H4 (cell line): ENCODE measurements at places on chromosomes 5 and 9.
A peak's percentile ranks its signal among the peaks of the same experiment; 100 is the strongest.

DNA sequence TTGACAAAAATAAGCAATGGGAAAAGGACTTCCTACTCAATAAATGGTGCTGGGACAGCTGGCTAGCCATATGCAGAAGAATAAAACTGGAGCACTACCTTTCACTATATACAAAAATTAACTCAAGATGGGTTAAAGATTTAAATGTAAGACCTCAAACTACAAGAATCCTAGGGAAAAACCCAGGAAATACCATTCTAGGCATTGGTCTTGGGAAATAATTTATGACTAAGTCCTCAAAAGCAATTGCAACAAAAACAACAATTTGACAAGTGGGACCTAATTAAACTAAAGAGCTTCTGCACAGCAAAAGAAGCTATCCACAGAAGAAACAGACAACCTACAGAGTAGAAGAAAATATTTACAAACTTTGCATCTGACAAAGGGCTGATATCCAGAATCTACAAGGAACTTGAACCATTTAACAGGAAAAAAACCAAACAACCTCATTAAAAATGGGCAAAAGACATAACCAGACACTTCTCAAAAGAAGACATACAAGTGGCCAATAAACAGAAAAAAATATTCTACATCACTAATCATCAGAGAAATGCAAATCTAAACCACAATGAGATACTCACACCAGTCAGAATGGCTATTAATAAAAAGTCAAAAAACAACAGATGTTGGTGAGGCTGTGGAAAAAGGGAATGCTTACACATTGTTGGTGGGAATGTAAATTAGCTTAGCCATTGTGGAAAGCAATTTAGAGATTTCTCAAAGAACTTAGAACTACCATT is 75.2 kb upstream of the CPEB4 start:
- DNase-seq, result no peak

DNA sequence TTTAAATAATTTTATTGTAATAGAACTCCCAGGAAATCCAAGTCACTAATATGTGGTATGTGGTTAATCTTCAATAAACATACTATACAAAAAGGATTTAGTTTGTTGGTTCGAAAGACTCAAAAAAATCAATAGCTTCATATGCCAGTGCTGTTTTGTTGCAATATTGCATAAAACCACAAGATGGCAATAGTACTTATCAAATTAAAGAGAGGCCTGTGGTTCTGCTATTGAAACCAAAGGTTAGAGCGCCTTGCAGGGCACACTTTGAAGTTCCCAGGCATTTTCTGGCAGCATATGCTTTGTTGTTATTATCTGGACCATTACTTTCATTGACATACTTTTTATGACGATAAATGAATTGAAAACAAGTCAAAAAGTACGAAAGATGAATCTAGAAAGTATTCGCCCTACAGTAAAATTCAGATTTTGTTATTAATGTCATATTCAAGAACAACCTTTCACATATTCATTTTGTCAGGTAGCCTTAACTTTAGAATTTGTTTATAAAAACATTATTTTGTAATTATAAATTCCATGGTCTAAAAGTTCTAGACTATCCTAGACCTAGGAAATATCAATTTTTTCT is 316.3 kb downstream of the MCTP1 start:
- peak; percentile 74 for DNase-seq

- DNase-seq, result no peak
Measured at GRCh38 chr5:175599210-175599609, 58.7 kb upstream of the HRH2 start.

DNA sequence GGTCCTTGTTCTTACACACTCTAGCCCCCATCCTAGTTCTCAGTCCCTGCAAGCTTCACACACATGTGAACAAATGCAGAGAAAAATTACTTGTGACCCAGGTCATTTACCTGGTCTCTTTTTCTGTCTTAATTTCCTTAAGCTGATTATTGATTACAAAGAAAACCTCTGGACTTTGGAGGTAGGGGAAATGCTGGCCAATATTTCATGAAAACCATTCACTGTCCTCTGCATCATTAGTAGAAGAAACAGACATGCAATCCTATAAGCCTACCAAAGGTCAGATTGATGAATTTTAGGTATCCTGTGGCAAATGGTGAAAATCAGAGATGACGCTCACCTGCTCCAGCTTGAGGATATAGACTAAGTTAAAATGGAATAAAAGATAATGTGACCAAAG is 366.8 kb downstream of the ARRDC3 start:
- no peak for DNase-seq

- DNase-seq, result no peak
Measured at GRCh38 chr9:38227656-38228055, 158.6 kb upstream of the SHB start.

DNA sequence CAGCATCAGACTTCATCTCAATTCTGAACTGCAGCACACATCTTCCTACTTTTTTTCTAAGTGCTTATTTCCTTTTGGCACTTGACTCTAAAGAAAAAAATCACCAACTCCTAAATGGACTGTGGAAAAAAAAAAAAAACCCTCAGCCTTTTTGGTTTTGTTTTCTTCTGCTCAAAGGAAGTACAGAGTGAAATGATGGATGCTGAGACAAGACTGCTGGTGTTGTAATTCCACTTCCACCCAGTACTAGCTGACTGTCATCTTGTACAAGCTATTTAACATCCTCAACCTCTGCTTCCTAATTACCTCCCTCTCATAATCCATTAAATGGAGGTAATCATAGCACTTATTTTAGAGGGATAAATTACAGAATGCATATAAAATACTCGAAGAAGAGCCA is 171.5 kb upstream of the GNA14 start:
- DNase-seq, result peak; percentile 9

DNA sequence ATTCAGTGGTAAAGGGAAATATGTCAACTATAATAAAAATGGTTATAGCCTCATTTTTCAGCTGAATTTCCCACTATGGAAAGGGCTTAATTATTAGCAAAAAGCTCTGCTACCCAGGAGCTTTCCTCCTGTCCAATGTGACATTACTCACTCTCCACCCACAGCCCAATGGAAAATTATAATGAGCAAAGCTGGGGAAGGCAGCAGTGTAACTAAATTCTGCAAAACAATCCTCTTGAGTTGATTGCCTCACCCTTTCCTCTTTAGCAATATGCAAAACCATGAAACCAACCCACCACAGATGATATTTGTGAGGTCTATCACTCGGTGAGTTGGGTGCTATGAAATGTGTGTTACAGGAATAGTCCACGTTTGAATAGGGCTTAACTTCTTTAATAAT is 14.0 kb upstream of the PLPPR1 start:
- DNase-seq, result no peak

DNA sequence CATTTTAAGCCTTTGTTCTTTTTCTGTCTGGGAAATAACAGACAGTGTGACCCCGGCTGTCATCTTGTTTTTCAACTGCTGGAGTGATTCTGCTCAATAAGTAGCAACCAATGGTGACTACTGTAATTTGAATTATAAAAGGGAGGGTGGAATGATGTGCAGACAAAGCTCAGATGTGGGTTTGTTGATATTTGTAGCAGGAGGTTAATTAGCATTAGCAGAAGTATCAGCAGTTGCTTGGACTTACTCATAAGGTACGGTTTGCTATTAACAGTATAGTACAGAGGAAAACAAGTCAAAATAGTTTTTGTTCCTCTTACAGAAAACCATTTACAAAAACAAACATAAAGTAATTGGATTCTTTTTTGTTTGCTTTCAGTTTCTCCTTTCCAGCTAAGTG is 140.4 kb downstream of the TUSC1 start:
- DNase-seq, result no peak

DNA sequence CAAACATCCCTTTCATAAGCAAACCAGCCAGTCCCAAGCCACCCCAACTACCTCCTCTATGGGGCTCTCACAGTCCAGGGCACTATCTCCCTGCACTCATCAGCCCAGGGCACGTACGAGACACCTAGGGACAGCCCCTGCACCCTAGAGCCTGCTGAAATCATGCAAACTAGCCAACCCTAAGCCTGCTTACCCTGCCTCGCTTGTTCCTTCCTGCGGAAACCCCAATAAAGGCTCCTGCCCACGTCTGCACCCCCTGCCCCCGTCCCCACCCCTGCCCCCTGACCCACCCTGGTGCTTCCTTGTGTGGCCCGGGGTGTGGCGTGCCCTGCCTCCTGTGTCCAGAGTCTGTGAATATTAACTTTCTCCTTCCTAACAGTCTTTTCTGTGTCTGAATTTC is 135.9 kb downstream of the GADD45G start:
- DNase-seq, result no peak

DNA sequence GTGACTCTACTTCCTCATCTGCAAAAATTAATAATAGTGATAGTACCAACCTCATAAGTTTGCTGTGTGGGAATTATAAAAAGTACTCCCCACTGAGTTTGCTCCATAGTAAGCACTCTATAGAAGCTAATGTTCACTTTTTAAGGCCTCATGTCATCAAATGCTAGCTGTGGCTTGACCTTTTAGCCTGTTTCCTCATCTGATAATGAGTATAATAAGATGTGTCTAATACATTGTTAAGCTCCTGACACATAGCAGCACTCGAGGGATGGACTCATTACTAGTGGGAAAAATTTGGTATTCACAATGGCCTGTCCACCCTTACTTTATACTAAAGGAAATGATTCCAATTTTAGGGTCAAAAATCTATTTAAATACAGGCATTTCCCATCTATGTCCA is 26.1 kb upstream of the CAST start:
- DNase-seq, result no peak

- DNase-seq, result no peak
Measured at GRCh38 chr9:108056805-108057386, 567.3 kb upstream of the KLF4 start.

- no peak for DNase-seq
Measured at GRCh38 chr9:117290856-117291622, 123.8 kb downstream of the ASTN2 start.

GRCh38 chr9:21432672-21433425 is 7.4 kb upstream of the IFNA1 start:
- DNase-seq, result no peak

GRCh38 chr9:131382850-131383729 is 10.8 kb upstream of the PRRC2B start:
- peak; percentile 81 for DNase-seq

GRCh38 chr5:134103998-134104654 is 10.4 kb upstream of the TCF7 start:
- DNase-seq, result no peak

GRCh38 chr9:135809166-135809565 is 98.2 kb downstream of the CAMSAP1 start:
- no peak for DNase-seq

GRCh38 chr5:67166460-67167285 is 29.9 kb downstream of the CD180 start:
- no peak for DNase-seq

- no peak for DNase-seq
Measured at GRCh38 chr5:135503871-135504270, 31.9 kb downstream of the NEUROG1 start.

GRCh38 chr5:40405996-40406740 is 273.5 kb upstream of the PTGER4 start:
- no peak for DNase-seq

DNA sequence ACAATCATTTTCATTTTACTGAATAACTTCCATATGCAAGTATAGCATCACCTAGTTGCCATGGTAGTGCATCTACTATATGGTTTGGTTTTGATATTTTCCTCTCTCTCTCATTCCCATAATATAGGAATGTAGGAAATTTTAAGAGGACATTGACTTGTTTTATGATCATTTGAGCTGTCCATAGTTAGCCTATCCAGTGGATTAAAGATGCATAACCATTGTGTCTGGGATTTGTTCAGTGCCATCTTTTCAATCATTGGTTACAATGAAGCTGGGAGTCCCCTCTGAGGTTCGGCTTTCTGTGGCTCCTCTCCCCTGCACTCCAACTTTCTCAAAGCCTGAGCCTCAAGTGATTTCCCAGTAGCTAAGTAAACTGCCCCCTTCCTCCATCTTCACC is 458.5 kb downstream of the RAB3C start:
- no peak for DNase-seq

DNA sequence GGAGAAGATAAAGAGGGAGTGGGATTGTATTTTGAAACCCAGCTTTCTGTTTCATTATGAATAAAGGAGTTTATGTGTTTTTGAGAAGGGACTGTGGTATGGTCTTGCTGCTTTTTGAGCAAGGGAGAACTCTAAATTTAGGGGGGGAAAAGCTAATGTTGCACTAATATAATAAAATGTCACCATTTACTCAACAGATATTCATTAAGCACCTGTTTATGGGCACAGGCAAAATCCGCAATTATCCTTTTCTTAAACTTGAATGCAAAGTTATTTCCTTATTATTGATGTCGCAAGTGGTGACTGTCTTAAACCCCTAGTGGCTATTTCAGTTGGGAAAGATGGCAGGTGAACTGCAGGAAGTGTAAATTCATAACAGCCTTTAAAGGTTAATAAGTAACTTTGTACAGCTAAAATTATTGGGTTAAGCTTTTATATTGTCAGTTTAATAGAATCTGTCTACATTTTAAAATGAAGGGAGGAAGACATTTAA is 1.5 kb downstream of the CDC42SE2 start:
- peak; percentile 32 for DNase-seq

- no peak for DNase-seq
Measured at GRCh38 chr9:120654272-120654671, 60.0 kb downstream of the MEGF9 start.

DNA sequence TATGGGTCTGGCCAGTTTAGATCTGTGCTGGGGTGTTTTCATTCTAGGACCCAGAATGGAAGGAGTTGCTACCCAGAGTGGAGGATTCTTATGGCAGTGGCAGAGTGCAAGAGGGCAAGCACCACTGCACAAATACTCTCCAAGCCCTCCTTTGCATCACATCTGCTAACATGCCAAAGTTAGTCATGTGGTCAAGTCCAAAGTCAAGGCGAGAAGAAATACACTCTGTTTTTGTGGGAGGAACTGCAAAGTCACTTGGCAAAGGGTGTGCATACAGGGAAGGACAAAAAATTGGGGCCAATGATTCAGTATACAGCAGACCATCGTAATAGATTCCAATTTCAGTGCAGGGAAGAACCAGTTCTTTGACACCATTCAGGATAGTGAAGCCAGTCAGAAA is 43.9 kb upstream of the HMGCS1 start:
- DNase-seq, result no peak

DNA sequence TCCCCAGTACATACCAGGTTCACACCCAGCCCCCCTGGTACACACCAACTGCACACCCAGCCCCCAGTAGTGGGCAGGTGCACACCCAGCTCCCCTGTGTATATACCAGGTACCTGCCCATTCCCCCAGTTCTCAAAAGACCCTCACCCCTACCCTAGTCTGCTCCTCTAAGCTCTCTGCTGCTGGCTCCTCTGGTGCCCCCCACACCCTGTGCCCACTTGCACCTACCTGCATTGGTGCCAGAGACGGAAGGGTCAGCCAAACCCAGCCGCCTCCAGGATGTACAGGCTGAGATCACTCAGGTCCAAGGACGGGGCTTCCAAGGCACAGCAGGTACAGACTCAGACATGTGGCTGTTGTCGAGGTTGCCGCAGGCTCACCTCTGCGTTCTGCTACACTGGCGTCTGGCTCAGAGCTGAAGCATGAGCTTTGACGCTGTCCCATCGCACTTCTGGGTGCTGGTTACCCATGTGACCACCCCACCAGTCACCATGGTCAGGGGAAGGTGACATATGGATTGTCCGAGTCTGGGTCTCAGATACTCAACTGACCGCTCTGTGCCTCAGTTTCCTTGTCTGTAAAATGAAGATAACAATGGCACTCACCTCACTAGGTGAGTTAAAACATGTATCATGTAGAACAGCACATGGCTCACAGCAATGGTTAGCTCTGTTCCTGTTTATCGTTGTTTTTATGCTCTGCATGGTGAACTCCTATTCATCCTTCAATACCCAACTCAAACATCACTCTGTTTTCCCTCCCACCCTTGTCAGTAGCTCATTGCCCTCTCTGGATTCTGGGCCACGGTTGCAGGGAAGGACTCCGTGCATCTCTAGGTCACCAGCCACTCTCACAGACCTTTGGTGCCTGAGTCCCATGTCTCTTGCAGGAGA is 45.3 kb upstream of the SUSD3 start:
- DNase-seq, result no peak
